ENCODE measurements at places on chromosomes 2 and 18.

GRCh38 chr2:218569661-218570500 is 1.2 kb downstream of the CNOT9 start:
- no peak for ATAC-seq

DNA sequence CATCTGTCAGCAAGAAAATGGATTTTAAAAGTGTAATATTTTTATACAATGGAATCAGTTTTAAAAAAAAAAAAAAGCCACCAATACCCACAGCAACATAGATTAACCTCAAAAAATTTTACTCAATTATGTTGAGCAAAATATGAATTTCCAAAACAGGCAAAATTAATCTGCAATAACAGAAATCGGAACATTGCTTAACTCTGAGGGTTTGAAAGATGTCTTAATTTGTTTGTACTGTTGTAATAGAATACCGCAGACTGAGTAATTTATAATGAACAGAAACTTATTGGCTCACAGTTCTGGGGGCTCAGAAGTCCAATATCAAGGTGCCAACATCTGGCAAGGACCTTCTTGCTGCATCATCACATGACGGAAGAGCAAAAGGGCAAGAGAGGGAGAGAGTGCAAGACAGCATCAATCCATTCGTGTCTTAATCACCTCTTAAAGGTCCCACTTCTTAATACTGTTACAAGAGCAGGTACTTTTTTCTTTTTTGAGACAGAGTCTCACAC is 31.8 kb upstream of the TNFAIP6 start:
- no peak for ATAC-seq

DNA sequence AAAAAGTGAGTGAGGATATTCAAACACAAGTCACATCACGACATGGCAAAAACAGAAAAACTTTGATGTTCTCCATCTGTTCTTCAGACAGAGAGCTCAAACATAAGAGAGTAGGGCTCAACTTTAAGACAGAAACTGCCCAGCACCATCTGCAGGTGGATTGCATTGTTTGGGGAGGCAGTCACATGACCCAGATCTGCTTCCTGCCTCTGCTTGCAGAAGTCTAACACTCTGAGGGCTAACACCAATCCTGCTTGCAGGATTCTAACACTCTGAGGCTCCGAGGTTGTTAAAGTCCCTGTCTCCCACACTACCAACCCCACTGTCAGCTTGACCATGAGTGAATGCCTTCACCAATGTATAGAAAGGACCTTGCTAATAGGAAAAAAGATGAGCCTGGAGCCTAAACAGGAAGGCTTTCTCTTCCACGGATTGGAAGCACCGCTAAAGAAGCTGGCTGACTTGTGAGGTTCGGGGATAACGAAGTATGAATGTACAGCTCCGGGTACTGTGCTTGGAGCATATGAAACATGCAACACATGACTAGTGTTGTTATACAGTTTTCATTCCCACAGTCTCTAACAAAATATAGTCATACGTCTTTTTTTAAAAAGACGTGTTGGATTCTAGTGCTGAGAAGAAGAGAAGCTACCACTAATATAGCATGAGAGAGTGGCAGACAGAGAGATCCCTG is 176.6 kb upstream of the CREB1 start:
- ATAC-seq = peak; percentile 62

DNA sequence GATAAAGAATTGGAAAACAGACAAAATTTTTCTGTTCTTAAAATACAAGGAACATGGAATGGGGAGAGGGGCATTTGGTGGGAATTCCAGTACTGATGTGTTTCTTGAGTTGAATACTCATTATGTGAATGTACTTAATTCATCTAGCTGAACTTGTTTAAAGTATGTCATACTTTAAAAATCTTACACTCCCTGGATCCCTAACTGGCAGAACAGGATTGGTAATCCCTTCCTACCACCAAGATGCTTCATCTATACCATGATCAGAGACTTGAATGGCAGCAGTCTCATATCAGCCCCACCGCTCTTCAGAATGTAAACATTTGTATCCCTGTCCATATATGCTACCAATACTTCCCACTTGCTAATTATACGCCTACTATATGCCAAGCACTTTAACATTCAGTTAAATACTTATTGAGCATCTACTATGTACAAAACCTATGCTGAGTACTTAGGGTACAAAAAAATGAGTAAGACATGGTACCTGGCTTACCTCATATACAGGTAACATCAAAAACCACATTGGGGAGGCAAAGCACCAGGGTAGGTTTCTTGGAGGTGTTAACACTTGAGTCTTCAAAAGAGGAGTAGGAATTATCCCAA is 5.3 kb downstream of the MEMO1 start:
- ATAC-seq = no peak

DNA sequence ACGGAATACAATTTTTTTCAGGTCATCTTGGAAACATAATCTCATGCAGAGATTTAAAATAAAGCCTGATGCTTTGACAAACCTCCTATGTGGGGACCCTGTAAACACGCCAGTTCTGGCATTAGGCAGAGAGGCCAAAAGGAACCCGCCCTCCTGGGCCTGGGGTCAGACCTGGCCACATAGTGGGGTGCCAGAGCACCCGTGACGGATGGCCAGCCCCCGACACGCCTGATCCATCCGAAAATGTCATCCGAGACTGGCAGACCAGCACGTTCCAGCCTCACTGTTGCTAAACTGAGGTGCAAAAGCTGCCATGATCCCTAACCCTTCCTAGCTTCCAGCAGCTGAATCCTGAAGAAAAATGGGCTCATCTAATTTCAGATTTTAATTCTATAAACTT is 222.6 kb upstream of the SALL3 start:
- ATAC-seq = no peak

DNA sequence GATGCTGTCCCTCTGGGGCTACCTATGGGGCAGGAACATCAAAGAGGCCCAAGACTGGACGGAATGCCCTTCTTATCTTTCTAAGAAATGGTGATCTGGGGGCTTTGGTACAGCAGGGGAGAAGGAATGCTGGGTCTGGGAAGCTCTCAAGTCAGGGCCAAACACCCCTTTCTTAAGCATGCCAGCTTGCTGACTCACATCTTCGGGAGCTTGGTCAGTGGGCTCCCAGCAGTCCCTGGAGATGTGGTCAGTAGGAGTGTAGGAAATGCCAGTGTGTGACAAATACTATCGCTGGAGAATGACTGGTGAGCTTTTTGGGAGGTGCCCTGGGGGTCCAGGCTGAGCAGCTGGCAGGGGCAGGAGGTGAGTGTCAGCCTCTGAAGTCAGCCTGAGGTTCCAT is 105.0 kb upstream of the CDC42EP3 start:
- no peak for ATAC-seq

GRCh38 chr2:24832931-24833701 is 39.9 kb downstream of the CENPO start:
- ATAC-seq = peak; percentile 35

DNA sequence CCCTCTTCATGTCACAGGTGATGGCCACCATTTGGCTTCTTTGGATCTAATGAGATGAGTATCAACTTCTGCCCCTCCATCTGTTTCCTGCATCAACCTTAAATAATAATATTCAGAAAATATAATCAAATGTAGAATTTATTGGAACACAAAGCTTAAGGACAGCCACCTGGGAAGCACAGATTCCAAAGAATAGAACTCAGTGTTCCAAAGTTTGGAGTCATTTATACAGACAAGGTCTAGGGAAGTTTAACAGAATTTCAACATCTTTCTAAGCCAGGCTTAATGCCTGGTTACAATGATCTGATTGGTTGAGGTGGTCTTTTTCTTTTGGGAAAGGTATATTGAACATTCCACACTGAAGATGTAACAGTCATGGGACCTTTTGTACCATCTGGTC is 218.0 kb upstream of the PIEZO2 start:
- ATAC-seq = no peak

- peak; percentile 44 for ATAC-seq
Observed at GRCh38 chr2:218128781-218129457, 3.1 kb downstream of the CXCR2 start.

DNA sequence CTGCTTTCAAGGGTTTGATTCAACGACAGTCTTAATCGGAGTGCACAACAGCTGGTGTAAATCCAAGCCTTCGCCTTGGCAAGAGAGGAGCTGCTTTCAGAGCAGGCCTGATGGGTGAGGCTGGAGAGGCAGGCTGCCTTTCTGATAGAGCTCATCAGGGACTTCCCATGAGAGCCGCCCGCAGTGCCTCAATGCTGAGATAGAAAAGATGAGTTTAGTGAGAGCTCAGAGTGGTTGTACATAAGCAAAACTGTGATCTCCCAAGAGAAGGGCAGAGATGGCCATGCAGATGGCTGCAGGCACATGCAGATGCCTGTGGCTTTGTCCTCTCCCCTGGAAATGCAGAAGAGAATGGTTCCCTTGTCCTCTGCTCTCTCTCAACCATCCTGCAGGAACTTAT is 122.1 kb downstream of the ARL4C start:
- ATAC-seq = no peak

DNA sequence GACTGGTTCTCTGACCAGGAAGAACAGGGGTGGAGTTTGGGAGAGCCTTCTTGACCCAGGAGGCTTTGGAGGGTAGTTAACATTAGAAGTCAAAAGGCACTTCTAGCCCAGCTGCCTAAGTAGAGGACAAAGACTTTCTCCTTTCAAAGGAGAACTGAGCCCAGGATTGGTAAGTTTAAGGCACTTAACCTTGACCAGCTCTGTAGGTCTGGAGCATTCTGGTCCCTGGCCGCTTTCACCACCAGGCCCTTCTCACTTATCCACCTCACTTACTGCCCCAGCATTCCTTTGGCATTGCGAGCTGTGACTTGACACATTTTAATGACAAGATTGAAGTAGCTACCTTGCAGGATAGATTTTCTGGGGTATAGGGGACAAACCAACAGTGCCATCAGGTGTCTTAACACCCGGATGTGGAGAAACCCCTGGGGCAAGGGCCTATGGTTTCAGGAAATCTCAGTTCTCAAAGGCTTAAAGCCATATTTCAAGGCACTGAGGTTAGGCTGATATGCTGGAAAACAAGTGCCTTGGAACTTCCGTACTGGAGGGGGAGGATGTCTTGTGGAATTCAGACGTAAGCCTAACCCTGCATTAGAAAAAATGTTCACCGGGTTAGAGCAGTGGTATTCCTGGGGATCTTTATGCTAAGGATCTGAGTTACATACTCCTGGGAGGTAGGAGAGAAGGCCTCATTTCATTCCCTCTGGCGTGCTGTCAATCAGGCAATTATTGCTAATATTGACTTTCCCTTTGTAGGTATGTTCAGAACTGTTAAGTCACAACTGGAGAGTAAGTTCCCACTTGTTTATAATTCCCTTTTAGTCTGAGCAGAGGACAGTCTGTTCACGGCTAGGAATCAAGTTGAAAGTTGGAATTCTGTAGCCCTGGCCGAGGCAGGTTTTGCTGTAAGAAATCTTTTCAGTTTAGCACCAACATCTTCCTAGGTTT is 4.3 kb downstream of the C2orf68 start:
- ATAC-seq = no peak

DNA sequence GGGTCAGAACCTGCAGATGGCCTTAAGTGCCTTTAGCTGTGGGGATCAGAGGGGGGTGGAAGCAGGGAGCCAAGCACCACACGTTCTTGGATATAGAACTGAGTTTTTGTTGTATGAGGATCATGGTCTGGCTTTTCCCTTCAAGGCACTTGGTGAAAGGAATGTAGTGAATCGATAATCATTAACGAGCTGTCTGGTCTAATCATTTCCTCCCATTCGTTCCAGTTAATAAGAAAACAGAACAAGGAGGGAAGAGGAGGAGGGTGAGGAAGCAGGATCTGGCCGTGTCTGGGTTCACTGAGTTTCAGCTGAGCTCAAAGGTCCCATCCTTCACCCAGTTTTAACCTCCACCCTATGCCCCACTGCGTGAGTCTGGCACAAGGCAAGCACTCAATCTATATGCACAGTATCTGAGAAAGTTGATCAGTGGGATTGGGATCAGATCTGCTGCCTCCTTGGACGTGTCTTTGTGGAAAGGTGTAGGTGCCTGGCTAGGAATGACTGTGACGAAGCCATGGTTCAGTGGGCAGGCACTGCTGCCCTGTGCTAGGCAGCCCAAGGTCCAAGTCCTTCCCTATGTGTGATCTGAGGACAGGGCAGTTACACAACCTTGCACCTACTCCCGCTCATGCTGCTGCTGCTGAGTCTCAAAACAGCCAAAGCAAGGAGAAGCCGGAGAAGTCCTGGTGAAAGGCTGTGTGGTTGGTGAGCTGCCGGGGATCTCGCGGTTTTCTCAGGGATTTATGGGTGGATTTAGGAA is 54.8 kb downstream of the GALNT14 start:
- no peak for ATAC-seq

DNA sequence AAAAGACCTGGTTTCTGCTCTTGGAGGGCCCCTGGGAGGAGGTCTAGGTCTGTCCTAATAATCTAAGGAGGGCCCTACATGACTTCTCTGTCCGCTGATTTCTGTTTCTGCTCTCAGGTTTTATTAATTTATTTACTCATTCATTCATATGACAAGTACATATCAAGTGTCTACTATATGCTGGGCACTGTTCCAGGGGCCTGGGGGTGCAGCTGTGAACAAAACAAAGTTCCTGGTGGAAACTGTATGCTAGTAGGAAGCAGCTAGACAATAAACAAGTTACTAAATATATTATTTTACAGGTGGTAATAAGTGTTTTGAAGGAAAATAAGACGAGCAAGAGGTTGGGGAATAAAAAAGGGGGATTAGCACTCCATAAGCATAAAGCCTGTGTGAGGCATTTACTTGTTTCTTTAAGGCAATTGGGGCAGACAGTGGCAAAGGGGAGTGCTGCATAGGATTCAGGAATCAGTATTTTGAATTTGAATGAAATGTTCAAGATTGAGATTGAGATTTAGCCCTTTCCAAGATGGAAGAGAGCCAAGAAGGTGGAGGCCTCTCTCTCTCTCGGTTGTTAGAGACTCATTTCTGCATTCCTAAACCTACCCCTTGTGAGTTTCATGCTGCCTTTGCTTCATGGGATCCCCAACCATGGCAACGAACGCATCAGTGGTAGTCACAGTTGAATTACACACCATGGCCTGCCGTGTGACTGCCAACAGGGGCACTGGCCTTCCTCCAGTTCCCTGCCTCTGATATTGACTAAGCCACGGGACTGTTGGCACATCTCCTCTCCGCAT is 28.3 kb downstream of the DRC1 start:
- ATAC-seq = peak; percentile 30

- ATAC-seq = peak; percentile 6
Observed at GRCh38 chr18:50679656-50680055, 119.8 kb downstream of the MAPK4 start.

- ATAC-seq = no peak
Observed at GRCh38 chr2:88517759-88518201, 65.3 kb upstream of the FOXI3 start.

GRCh38 chr2:50315336-50315735 is 716.6 kb downstream of the NRXN1 start:
- no peak for ATAC-seq

DNA sequence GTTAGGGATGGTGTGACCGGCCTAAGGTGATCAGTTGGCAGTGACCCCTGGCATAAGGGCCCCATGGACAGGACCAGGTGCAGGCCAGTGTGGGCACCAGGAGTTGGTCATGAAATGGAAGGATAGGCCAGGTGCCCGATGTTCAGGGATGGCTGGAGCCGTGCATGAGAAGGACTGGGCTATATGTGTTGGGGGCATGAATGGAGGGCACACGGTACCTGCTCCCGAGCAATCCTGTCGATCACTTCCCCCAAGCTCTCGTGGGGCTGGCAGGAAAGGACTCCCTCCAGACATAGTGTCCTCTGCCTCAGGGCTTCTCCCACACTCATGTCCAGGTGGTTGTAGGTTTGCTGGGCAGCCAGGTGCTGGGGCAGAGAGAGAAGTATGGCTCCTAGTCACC is 7.6 kb downstream of the PRKAG3 start:
- ATAC-seq = no peak

All from motor neuron (in vitro differentiated cells).